ENCODE measurements at places on chromosomes 1 and 21. TPM values are rescaled to one million over a fixed set of nuclear protein-coding genes. Genes with fewer than 3 reads are reported as not detected.

- DNase-seq: no peak
Observed at GRCh38 chr1:211587123-211587522, 8.2 kb upstream of the SLC30A1 start.

DNA sequence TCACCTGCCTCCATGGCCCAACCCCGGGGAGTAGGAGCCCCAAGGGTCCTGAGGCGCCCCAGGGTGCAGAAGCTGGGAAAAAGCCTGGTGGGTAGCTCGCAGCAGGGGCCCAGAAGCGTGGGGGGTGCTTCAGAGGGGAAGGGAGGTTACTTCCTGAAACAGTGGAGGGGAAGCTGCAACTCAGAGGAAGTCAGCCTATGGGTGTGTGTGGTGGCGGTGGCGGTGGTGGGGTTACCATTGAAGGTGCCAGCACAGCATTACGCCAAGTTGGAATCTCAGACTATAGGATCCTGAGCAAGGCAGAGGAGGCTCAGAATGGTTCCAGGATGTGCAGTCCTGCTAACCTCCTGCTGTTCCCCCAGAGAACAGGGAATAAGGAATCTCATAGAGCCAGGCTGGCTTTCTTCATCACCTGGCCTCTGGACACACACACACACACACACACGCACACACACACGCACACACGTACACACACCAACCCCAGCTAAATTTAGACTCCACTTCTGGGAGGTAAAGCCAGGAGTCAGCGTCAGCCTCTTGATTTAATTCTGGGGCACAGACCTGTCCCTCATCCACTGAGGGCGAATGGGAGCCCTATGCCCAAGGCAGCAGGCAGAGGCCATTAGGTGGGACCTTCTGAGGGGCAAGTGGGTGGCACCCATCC lies 1.3 kb downstream of the DENND4B start:
- DNase-seq: peak; percentile 71

GRCh38 chr1:36486439-36487335 lies 4.0 kb upstream of the CSF3R start:
- DNase-seq: peak; percentile 7

OR2AK2 gene
- total RNA-seq: not detected

TNFRSF1B gene
- 0.26 TPM for total RNA-seq

CFAP107 gene
- total RNA-seq: not detected

MRPL55 gene
- 82.8 TPM for total RNA-seq

IL22RA1 gene
- not detected for total RNA-seq
